Aorta (tissue), 5 donors: ENCODE measurements at places on chromosomes 4 and X. TPM values are rescaled to one million over a fixed set of nuclear protein-coding genes. Genes with fewer than 3 reads are reported as not detected.

The CHRDL1 gene
- polyA plus RNA-seq = not detected

The RHOXF2B gene
- not detected for polyA plus RNA-seq

The TMEM31 gene
- polyA plus RNA-seq = not detected

The MAMLD1 gene
- polyA plus RNA-seq = 7.5 TPM

The BMPR1B gene
- polyA plus RNA-seq = 2.0 TPM

The RS1 gene
- polyA plus RNA-seq = not detected

The TMEM271 gene
- not detected for polyA plus RNA-seq

The WDR17 gene
- polyA plus RNA-seq = 0.38 TPM

The ODAM gene
- polyA plus RNA-seq = not detected

The LIMCH1 gene
- polyA plus RNA-seq = 31.7 TPM

The NPY1R gene
- 17.2 TPM for polyA plus RNA-seq

The STAP1 gene
- not detected for polyA plus RNA-seq

The MAGED2 gene
- 80.1 TPM for polyA plus RNA-seq

The DGAT2L6 gene
- polyA plus RNA-seq = not detected

- no peak overlapping the region for H3K4me3 ChIP-seq
- H3K4me1 ChIP-seq = no peaks in the 10 kb centered on the region
- no peak overlapping the region for H3K27ac ChIP-seq
- H3K27me3 ChIP-seq = no peaks in the 10 kb centered on the region
- no peak for DNase-seq
- H3K36me3 ChIP-seq = no peaks in the 10 kb centered on the region
Measured at GRCh38 chrX:140360284-140360683, 144.6 kb downstream of the SOX3 start.

GRCh38 chr4:185576962-185577950, 41.9 kb upstream of the PDLIM3 start:
- no peaks in the 10 kb centered on the region for H3K27me3 ChIP-seq
- H3K27ac ChIP-seq = peak overlapping the region; percentile 92
- peaks cover 2% of the 10 kb centered on the region for H3K4me1 ChIP-seq
- H3K4me3 ChIP-seq = no peak overlapping the region

- H3K4me1 ChIP-seq = no peaks in the 10 kb centered on the region
- DNase-seq = no peak
- no peaks in the 10 kb centered on the region for H3K27me3 ChIP-seq
- H3K27ac ChIP-seq = no peak overlapping the region
Measured at GRCh38 chrX:122625821-122626220, 558.3 kb upstream of the GRIA3 start.

DNA sequence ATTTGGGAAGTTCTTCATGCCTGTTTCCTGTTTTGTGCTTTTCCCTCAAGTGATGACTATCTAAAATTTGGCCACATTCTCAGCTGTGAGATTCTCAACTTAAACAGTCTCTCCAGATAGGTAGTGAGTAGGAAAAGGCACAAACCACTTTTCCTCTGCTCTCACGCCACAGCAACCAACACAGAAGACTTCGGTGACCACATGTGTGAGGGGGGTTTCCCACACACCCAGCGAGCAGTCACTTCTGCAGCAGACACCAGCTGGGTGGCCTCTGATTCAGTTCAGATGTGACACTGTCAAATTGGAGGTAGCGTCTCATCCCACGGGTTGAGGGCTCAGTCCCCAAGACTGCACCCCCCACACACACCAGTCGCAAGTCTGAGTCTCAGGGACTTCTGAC, 25.1 kb upstream of the CLDN34 start:
- no peaks in the 10 kb centered on the region for H3K36me3 ChIP-seq
- no peak overlapping the region for H3K27ac ChIP-seq
- no peak overlapping the region for H3K4me3 ChIP-seq
- DNase-seq = no peak

GRCh38 chr4:184439856-184440594, 34.3 kb downstream of the IRF2 start:
- H3K4me1 ChIP-seq = peaks cover 4% of the 10 kb centered on the region
- no peaks in the 10 kb centered on the region for H3K27me3 ChIP-seq
- no peak for DNase-seq
- H3K36me3 ChIP-seq = no peaks in the 10 kb centered on the region
- no peak overlapping the region for H3K4me3 ChIP-seq
- H3K27ac ChIP-seq = no peak overlapping the region

GRCh38 chrX:42900947-42901346, 123.0 kb upstream of the PPP1R2C start:
- H3K4me3 ChIP-seq = no peak overlapping the region
- no peak for DNase-seq
- H3K36me3 ChIP-seq = no peaks in the 10 kb centered on the region
- no peaks in the 10 kb centered on the region for H3K4me1 ChIP-seq
- H3K27me3 ChIP-seq = peaks cover 3% of the 10 kb centered on the region
- H3K27ac ChIP-seq = no peak overlapping the region

GRCh38 chr4:36187723-36188333, 56.5 kb downstream of the ARAP2 start:
- no peaks in the 10 kb centered on the region for H3K36me3 ChIP-seq
- no peak overlapping the region for H3K27ac ChIP-seq
- no peak for DNase-seq
- no peaks in the 10 kb centered on the region for H3K27me3 ChIP-seq

DNA sequence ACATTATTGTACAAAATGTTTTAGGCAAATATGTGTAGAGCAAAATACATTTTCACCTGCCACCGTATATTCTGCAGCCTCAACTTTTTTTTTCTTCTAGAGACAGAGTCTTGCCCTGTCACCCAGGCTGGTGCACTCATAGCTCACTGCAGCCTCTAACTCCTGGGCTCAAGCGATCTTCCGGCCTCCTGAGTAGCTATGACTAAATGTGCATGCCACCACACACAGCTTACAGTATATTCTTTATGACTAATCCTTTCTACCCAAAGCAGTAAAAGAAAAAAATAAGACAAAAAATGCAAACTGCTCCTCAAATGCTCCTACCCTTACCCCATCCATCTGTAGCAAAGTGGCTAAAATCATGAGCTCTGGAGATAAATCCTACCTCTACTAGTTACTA, 426.3 kb downstream of the KCNIP4 start:
- H3K4me1 ChIP-seq = no peaks in the 10 kb centered on the region
- no peak overlapping the region for H3K27ac ChIP-seq

GRCh38 chr4:81116566-81116965, 86.1 kb downstream of the BMP3 start:
- H3K36me3 ChIP-seq = no peaks in the 10 kb centered on the region
- no peak overlapping the region for H3K4me3 ChIP-seq
- H3K4me1 ChIP-seq = no peaks in the 10 kb centered on the region
- no peaks in the 10 kb centered on the region for H3K27me3 ChIP-seq

DNA sequence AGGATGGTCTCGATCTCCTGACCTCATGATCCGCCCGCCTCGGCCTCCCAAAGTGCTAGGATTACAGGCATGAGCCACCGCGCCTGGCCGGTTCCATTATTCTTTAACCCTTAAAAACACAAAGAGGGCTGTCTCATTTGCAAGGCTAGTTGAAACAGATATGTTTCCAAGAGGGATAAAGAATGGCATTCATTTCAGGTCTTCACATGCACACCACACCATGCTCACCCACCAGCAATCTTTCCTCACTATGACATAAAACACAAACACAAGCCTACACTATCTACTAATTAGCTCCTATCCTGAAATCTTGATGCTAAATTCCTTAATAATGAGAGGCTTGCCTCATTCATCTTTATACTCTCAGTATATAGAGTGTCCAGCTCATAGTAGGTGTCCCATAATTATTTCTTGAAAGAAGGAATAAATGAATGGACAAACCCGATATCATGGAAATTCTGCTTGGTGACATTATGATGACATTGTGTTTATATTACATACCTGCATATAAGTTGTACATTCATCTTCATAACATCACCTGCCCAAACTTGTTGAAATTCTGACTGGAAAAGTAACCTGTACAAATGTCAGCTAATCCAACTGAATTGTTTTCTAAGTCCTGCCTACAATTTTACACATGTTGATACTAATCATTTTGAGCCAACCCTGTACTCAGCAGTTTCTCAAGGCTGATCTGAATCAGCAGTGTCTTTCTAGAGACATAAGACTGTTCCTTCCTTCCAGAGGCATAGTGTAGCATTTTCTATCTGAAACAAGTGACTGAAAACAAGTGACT, 408.5 kb downstream of the KLHL13 start:
- H3K36me3 ChIP-seq = no peaks in the 10 kb centered on the region
- no peak overlapping the region for H3K27ac ChIP-seq
- DNase-seq = no peak
- H3K4me1 ChIP-seq = no peaks in the 10 kb centered on the region
- no peak overlapping the region for H3K4me3 ChIP-seq

- no peaks in the 10 kb centered on the region for H3K36me3 ChIP-seq
- no peaks in the 10 kb centered on the region for H3K4me1 ChIP-seq
- H3K27me3 ChIP-seq = no peaks in the 10 kb centered on the region
- H3K4me3 ChIP-seq = no peak overlapping the region
- DNase-seq = no peak
Measured at GRCh38 chr4:42671431-42672194, 14.7 kb upstream of the ATP8A1 start.

GRCh38 chr4:37793562-37793961, 32.9 kb upstream of the PGM2 start:
- H3K4me1 ChIP-seq = no peaks in the 10 kb centered on the region
- H3K4me3 ChIP-seq = no peak overlapping the region
- H3K27me3 ChIP-seq = no peaks in the 10 kb centered on the region

DNA sequence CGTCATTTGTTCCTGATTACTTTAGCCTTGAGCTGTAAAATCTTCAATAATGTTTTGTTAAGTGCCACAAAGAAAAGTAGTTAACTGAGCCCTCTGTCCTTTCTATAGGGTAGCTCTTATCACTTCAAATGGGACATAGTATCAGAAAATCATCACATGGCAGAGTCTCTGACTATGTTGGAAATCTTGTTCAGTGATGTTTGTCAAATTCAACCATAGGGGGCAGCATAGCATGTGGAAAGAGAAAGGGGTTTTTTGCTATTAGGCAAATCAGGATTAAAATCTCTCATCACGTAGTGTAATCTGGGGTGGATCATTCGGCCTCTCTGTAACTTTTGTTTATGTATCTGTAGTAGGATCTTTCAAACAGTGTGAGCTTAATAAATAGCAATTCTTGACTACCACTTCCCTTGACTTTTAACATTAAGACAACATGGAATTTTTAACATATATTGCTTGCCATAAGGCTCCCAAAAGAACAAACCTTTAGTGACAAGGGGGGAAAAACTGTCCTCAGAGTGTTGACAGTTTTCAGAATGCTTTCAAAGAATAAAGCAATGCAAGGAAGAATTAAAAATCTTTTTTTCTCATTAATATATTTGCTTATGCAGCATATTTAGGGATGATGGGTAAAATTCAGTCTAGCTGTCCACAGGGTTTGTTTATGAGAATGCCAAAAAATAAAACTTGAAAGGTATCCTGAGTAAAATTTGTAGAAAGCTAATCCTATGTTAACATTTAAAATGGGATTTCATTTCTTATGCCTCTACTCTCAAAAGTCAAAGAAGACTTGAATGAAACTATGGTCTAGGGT, 127.2 kb downstream of the FBXW7 start:
- H3K36me3 ChIP-seq = peaks cover 2% of the 10 kb centered on the region
- DNase-seq = no peak
- no peaks in the 10 kb centered on the region for H3K27me3 ChIP-seq
- no peaks in the 10 kb centered on the region for H3K4me1 ChIP-seq
- H3K4me3 ChIP-seq = no peak overlapping the region

DNA sequence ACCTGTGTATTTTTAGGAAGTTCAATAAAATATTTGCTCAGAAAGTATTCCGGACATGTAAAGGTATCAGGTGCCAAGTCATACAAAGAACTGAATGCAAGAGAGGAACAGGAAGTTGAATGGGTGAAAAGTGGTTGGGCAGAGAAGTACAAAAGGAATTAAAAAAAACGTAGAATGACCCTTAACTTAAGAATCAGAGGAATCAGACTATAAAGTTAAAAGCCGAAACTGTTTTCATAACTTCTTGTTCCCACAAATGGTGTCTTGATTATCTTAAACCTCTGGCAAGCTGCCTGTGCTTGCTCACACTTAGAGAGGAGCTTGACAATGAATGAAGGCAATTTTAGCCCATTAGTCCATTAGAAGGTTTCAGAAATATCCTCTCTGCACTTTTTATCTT, 81.6 kb upstream of the HHIP start:
- H3K27ac ChIP-seq = no peak overlapping the region
- no peaks in the 10 kb centered on the region for H3K36me3 ChIP-seq
- DNase-seq = no peak
- H3K4me1 ChIP-seq = no peaks in the 10 kb centered on the region
- no peaks in the 10 kb centered on the region for H3K27me3 ChIP-seq

- no peaks in the 10 kb centered on the region for H3K4me1 ChIP-seq
- H3K4me3 ChIP-seq = no peak overlapping the region
- no peak overlapping the region for H3K27ac ChIP-seq
- DNase-seq = no peak
- no peaks in the 10 kb centered on the region for H3K27me3 ChIP-seq
Measured at GRCh38 chr4:40280586-40280985, 54.5 kb upstream of the CHRNA9 start.

GRCh38 chr4:40607221-40607620, 22.4 kb downstream of the RBM47 start:
- H3K27ac ChIP-seq = no peak overlapping the region
- H3K4me3 ChIP-seq = no peak overlapping the region
- H3K36me3 ChIP-seq = no peaks in the 10 kb centered on the region
- H3K27me3 ChIP-seq = no peaks in the 10 kb centered on the region
- no peaks in the 10 kb centered on the region for H3K4me1 ChIP-seq

DNA sequence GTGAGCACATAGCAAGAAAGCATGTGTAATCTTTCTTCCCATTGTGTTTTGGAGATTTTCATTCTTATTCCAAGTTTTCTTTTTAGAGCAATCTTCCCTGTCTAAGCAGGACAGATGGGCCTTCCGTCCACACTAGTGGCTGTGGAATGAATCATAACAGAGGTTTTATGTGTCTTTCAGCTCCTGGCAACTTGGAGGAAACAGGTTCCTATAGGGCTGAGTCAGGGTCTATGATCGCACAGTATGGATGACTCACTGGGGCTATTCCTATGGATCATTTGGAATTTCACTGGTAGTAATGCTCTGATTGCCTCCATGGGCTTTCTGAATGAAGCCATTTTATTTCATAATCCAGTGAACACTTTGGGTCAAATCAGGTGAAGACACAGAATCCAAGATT, 51.8 kb upstream of the CBLL2 start:
- DNase-seq = no peak
- no peaks in the 10 kb centered on the region for H3K27me3 ChIP-seq
- H3K4me1 ChIP-seq = no peaks in the 10 kb centered on the region
- no peak overlapping the region for H3K27ac ChIP-seq

DNA sequence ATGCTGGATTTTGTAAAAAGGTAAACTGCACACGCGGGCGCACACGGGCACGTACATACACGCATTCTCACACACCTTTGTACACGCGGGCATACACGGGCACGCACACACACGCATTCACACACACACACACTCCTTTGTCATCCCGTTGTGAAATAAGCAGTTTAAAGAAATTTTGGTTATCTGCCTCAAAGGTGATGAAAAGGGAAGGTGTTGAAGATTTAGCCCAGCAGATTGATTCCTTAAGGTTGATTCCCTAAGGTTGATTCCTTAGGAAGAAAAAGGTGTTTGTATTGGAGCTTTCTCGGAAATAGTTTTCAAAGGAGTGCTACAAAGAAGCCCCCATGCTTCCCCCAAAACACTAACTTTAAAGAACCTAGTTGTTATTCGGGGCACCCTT, 693 bp downstream of the ATP10D start:
- peak overlapping the region; percentile 82 for H3K27ac ChIP-seq
- DNase-seq = no peak
- H3K27me3 ChIP-seq = no peaks in the 10 kb centered on the region
- H3K4me1 ChIP-seq = peaks cover 3% of the 10 kb centered on the region

GRCh38 chr4:112517067-112517634, 1.2 kb upstream of the NEUROG2 start:
- H3K27ac ChIP-seq = no peak overlapping the region
- H3K4me3 ChIP-seq = no peak overlapping the region
- DNase-seq = no peak
